ENCODE measurements at places on chromosomes 1 and 21. TPM values are rescaled to one million over a fixed set of nuclear protein-coding genes. Genes with fewer than 3 reads are reported as not detected.

- DNase-seq = no peak
Observed at GRCh38 chr21:45067462-45068285, 6.7 kb upstream of the ADARB1 start.

Gene AKNAD1
- total RNA-seq = 0.67 TPM

Gene TMCC2
- 4.8 TPM for total RNA-seq

Gene SNX7
- 14.8 TPM for total RNA-seq

GRCh38 chr1:209493559-209493958 is 90.0 kb upstream of the CAMK1G start:
- no peak for DNase-seq

Gene OR2AK2
- total RNA-seq = not detected

Gene HTR6
- not detected for total RNA-seq

GRCh38 chr1:112387807-112388206 is 8.2 kb upstream of the CTTNBP2NL start:
- DNase-seq = no peak

Gene FCRL4
- total RNA-seq = not detected

DNA sequence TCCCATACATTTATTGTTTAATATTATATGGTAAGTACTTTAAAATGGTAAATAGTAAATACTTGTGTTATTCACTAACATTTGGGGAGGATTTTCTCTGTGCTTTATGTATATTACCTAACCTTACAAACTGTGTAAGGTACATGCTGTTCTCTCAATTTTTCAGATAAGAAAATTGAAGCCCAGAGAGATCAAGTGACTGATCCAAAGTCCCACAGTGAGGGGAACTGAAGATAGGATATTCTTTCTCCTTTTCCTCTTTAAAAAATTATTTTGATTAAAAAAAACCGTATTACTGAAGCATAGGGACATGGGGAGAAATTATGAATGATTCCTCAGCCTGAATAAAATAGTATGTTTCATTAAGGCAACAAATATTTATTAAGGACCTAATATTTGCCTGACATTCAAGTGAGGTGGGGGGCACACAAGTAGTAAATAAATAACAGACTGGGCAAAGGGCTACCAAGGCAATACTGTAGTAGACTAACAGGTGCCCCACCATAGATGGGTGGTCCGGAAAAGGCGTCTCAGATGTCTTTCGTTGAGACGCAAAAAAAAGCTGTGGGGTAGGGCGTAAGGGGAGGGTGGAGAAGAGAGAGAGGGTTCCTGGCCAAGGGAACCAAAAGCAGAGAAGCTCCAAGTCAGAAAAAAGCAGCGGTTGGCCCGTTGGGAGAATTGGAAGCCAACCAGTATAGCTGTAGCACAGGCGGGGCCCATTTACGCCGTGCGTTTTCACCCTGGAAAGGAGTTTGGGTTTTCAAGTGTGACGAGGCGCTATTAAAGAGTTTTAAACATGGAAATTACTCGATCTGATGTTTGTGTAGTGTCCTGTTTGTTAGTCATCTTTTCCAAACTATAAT is 944 bp upstream of the AGO3 start:
- DNase-seq = peak; percentile 69

Measured in upper lobe of right lung (tissue), 1 donor.